CD4-positive, CD25-positive, alpha-beta regulatory T cell (primary cell): ENCODE measurements at places on chromosomes 12 and 14. TPM values are rescaled to one million over a fixed set of nuclear protein-coding genes. Genes with fewer than 3 reads are reported as not detected.

The NAV3 gene
- polyA plus RNA-seq = not detected

The SLC2A14 gene
- 1.6 TPM for polyA plus RNA-seq

The FAM186B gene
- polyA plus RNA-seq = not detected

The MYF5 gene
- not detected for polyA plus RNA-seq
